ENCODE measurements at places on chromosomes 13 and 19.

DNA sequence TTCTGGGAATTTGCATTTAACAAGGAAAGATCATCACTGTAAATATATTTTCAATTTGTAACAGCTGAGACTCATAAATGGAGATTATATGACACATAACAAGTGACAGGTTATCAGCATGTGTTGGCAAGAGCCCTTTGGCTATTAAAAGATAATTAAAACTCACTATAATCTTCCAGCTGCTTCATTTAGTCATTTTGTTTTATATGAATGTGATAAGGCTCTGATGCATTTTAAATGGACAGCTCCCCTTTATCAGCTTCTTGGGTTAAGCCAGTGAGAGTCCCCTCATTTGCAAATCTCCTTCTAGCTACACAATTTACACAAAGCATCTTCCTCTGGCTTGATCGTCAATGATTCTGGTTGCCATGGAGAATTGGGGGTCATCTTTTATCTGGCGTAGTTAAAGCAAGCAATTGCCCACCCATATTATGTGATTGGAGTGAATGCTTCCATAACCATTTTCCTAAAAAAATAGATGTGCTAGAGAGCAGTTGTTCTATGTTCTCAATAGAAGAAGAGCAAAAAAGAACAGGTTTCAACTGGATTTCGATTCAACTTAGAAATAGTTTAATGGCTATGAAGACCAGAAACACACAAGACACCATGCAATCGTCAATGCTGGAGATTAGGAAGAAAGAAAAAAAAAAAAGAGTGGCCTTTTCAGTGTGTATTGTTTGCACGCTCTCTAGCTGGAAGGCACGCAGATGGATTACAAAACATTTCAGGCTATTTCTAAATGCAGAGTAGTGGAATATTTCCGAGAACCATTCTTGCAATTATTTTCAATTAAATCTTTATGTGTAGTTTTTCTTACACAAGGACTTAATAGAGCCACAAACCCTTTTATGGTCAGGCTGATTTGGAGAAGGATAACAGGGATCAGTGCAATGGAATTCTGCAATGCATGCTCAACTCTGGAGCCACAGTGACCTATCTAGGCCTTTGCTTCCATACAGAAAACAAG is 27.4 kb downstream of the STARD13 start:
- no peak for DNase-seq

DNA sequence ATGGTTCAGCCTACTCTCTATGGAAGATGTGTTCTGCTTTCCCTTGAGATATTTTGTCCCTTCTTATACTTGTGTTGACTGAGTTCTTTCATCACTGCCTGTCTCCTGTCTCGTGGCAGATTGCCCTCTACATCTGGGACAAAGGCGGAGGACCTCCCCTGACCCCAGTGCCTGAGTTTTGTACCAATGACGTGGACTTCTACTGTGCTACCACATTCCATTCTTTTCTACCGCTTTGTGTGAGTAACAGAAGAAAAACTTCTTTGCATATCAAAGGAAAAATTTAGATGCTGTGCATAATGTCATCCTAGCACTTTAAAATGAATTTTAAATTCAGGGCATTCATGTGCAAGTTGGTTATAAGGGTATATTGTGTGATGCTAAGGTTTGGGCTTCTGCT is 74.6 kb downstream of the B3GLCT start:
- no peak for DNase-seq

- no peak for DNase-seq
Measured at GRCh38 chr19:40235238-40236025, 8.9 kb upstream of the CCNP start.

DNA sequence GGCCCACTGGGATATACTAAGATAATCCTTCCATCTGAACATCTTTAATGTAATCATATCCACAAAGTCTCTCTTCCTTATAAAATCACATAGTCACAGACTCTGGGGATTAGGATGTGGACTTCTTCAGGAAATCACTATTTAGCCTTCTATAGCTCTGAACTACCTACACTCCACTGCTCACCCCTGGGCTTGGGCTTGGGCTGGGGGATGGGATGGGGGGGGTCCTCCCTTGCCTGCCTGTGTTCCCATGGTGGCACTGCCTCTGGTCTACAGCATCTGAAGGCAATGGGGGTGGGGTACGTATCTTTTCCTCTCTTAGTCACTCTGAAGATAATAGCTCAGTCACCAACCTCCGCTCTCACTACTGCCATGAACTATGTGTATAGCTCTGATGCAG is 67.8 kb upstream of the SERTM1 start:
- DNase-seq = no peak

DNA sequence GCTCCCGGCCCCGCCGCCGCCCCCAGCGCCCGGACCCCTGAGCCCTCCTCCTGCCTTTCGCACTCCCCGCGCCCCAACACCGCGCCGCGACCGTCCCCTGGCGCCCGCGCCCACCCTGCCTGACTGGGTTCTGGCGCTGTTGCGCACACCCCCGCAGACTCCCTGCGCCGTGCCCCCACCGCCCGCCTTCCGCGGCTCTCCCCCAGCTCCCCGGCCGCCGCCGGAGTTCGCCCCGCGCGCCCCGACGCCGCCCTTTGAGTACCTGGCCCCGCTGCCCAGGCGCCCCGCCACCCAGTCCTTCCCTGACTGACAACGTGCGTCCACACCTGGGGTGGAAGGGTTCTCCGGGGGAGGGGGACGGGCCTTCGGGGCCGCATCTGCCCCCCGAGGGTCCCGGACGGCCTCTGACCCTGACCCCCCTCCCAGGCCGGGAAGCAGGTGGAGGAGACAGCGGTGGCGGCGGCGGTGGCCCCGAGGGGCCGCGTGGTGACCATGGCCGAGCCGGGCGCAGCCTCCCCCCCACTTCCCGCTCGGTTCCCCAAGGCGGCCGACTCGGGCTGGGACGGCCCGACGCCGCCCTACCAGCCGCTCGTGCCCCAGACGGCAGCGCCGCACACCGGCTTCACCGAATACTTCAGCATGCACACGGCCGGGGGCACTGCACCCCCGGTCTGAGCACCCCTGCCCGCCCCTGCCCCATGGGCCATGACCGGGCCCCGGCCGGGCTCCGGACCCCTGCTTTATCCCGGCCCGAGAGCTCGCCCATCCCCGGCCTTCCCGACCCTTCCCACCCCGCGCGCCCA is 1.4 kb upstream of the MEGF8 start:
- no peak for DNase-seq

DNA sequence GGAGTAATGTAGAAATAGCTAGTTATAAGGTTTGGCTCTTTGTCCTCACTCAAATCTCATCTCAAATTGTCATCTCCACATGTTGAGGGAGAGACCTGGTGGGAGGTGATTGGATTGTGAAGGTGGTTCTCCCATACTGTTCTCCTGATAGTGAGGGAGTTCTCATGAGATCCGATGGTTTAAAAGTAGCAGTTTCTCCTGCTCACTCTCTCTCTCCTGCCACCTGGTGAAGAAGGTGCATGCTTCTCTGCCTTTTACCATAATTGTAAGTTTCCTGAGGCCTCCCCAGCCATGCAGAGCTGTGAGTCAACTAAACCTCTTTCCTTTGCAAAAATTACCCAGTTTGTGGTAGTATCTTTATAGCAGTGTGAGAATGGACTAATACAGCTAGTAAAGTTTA is 849.4 kb downstream of the DACH1 start:
- DNase-seq = no peak

GRCh38 chr13:23934520-23934919 is 37.2 kb upstream of the C1QTNF9B start:
- no peak for DNase-seq

DNA sequence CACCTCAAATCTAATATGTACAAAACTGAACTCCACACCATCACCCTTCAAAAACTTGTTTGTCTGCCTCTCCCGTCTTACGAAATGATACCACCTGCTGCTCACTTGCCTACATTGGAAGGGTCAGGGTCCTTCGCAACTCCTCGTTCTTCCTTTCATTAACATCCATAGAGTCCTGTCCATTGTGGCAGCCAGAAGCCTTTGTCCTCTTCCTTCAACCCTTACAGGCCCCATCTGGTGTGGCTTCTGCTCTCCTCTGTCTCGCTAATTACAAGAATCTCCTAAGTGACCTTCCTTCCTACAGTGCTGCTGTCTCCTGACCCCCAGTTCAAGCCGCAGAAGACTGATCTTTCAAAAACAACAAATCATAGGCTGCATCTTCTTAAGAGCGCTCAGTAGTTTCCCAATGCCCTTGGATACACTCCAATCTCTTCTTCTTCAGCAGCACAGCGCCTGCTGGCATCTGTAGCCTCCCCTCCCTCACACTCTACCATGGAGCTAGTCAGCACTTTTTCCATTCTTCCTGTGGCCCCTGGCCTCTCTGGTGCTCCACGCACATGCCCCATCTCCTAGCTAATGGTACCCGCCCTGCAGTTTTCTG is 382.7 kb downstream of the LIG4 start:
- no peak for DNase-seq

DNA sequence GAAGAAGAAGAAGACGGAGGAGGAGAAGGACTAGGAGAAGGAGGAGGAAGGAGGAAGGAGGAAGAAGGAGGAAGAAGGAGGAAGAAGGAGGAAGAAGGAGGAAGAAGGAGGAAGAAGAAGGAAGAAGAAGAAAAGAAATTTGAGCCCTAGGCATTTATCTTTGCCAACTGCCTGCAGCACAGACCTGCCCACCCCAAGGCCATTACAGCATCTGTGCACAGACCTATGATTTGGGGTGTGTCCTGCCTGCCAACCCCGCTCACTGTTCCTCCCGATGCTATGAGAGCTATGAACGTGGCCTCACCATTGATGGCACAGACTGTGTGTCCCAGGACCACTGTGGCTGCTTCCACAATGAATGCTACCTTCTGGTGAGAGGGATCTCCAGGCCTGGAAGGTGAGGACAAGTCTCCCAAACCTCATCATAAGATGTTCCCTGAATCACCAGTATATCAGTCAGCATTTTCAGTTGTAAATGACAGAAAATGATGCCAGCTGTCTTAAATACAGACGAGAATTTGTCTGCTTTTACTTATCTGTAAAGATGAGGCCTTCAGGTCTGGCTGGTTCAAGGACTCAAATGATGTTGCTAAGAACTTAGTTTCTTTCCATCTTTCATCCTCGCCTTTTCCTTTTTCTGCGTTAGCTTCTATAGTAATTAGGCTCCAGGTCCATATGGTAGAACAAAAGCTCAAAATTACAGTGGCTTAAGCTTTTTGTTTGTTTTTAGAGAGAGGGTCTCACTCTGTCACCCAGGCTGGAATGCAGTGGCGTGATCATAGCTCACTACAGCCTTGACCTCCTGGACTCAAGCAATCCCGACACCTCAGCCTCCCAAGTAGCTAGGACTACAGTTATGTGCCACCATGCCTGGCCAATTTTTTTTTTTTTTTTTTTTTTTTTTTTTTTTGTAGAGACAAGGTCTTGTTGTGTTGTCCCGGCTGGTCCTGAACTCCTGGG is 3.9 kb upstream of the SDHAF1 start:
- no peak for DNase-seq

GRCh38 chr19:7789447-7789846 is 26.4 kb downstream of the CLEC4M start:
- no peak for DNase-seq

DNA sequence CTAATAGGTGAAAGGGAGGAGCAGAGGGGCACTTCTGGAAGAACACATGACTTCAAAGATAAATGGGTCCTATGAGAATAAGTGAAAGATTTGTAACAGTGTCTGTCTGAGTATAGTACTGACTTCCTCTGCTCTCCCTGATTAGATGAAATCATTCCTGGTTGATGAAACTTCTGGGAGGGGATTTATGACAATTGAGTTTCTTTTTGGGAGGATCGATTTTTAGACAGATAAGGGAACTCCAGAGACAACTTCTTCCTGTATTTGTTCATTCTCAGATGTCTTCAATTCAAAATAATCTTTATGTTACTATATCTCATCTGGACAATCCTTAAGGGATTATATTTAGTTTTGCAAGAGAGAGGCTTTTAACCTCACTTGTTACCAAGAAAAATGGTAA is 20.0 kb downstream of the SETDB2 start:
- no peak for DNase-seq

DNA sequence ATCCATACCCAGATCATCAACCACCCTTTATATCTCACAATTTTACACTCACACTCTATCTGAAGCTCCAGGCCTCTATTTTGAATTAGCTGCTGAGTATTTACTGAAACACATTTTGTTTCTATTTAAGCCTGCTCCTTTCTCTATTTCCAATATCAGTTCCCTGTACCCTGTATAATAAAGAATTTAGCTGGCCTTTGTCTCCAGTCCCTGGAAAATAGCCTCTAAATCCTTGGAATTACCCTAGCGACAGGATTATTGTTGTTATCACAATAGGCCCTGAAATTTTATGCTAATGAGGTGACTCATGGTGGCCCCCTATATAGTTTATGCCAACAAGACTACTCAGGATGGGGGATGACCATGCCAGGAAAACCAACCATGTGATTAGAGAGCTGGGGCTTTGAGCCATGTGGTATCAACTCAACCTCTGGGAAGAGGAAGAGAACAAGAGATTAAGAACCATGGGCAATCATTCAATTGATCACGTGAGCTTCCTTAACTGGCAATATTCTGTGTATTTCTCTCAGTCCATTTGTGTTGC is 72.7 kb downstream of the KATNAL1 start:
- no peak for DNase-seq

GRCh38 chr13:111791131-111791530 is 275.8 kb upstream of the SOX1 start:
- DNase-seq = no peak

DNA sequence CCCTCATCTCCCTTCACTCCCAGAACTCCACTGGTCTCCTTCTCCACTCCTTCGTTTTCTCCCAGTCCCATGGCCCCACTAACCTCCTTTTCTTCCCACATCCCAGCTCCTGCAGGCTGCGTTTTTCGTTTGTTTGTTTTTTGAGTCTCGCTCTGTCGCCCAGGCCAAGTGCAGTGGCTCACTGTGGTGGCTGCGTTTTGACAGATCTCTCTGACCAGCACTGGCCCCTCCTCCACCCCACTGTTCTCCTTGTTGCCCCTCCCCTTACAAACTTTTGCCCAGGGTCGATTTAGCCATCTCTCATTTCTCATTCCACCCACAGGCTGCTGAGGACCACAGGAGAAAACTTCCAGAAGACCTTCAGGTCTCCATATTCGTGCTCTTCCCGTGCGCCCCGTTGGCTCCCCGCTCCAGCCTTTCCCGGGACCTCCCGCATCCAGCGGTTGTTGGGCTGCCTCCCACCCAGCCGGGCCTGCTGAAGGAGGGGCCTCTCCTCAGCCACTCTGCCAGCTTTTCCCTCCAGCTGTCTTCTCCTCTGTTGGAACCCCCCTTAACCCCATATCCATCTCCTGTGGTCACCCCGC is 40.6 kb upstream of the GJB6 start:
- DNase-seq = no peak

DNA sequence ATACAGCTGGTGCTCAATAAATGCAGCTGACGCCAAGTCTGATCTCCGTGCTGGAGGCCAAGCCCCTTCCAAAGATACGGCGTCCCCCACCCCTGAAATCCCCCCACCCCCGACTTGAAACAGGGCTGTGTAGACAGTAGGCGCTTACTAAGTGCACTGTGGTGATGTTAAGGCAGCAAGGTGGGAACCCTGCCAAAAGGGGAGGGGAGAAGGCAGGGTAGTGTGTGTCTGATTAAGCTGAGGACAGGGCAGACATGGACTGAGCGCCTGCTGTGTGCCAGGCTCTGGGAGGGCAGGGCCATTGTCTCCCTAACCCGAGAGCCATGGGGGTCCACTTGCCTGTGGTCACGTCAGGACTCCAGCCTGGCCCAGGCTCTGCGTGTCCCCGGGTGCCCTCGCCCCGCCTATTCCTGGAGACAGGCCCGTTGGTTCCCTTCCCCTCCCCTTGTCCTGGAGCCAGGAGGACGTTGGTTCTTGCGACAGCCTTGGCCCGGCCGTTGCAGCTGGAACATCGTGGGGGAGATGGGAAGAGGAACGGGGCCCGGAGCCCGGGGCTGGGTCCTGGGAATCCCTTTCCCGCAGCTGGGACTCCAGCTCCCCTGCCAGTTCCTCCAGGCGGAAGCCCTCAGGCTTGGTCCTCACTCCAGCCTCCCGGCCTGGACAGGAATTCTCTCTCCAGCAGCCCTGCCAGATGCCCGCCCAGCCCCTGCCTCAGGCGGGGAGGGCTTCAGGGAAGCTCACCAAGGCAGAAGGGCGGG is 1.7 kb upstream of the ELANE start:
- DNase-seq = no peak
